Neural crest cell (in vitro differentiated cells): ENCODE measurements at places on chromosomes 5 and 9.

- DNase-seq: no peak
Measured at GRCh38 chr9:128992995-128993394, 35.1 kb downstream of the SH3GLB2 start.

GRCh38 chr5:40233268-40233667 is 446.4 kb upstream of the PTGER4 start:
- no peak for DNase-seq

DNA sequence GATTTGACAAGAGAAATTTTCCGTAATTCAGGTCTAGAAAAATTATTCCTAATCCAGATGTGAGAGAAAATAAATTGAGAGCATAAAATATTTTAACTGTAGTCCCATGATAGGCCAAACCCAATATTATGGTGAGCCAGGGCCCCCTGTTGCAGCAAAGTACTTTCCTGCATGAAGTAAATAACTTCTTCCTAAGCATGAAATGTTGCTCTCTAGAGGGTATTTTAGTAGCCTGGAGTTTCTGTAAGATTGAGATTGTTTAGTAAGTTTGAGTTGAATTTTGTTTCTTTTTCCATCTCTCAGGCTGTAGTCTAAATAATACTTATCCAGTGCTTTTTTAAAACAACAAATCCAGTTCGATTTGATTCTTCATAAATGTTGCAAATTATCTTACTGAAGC is 317.5 kb upstream of the MPDZ start:
- DNase-seq: no peak

DNA sequence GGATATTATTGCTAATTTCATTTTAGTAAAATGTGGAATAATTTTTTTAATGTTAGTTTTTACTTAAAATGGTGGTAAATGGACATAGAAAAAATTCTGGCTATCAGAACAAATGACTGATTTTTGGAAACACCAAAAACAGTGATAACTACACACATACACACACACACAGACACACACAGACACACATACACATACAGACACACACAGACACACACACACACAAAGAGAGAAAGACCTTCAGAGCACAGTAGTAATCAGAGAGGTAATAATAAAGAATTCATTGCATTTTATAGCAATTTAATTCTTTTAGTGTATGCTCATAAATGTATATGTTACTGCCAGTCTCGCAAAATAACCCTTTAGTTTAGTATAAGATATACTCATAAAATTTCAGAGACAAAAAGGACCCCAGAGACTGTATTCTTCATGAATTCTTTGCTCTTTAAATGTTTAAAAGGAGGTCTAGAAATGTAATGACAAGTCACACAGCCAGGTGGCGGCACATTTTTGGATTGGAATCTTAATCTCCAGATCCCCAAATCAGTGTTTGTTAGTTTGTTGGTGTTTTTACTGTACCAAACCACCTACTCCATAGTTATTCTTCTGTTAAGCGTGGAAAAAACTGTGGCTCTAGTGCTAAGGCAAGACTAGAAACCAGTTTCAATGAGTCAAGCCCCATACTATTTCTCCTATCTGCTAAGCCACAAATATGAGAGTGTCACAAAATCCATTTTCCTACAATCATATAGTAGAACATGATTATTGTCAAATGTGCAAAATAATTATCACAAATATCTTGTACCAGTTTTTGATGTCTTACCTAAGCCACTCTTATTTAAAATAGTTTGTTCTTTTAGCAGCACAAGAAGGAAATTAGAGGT is 109.9 kb downstream of the EDIL3 start:
- DNase-seq: peak; percentile 42

DNA sequence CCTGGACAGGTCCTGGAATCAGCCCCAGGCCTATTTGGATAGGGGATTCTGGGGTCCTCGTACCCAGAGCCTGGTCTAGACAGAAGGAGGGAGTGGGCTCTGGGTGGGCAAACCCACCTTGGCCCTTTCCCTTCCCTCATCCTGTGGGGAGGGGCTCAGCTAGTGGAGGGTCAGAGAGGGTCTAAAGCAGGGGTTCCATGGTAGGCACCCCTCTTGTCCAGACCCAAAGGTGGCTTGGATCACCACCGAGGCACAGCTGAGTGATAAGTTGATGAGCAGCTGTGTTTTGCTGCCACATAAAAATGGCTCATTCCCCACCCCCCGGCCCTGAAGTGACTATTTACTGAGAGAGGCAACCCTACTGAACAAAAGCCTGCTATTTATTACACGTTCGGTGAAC is 53.8 kb upstream of the KCNMB1 start:
- DNase-seq: no peak

DNA sequence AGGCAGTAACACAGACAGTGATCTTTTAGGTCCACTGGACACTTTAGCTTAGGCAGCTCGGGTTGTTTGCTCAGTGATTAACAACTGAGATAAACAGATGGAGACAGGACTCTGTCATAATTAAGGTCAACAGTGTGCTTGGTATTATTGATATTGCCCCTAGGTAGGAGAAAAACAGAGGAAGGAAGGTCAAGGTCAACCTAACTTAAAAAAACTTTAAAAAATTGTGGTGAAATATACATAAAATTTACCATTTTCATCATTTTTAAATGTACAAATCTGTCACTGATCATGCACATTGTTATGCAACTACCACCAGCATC is 2.1 kb upstream of the HSPA4 start:
- DNase-seq: no peak

DNA sequence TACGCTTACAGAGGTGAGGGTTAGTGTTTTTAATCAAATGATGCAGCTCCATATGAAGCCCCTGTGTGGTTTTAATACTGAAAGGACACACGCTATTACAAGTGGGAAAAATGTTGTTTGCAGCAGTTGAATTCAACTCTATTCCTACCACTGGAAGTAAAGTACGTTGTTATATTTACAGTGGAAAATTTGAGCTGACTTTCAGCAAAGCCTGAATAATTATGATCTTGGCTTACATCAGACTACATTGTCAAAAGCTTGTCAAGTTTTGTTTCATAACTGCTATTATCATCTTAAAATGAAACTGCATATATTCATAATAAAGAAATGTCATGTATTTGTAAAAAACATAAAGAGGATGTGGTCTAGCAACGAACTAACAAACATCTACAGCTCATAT is 818.5 kb downstream of the SEMA5A start:
- no peak for DNase-seq

- no peak for DNase-seq
Measured at GRCh38 chr9:115006660-115007059, 76.3 kb upstream of the TNFSF8 start.

DNA sequence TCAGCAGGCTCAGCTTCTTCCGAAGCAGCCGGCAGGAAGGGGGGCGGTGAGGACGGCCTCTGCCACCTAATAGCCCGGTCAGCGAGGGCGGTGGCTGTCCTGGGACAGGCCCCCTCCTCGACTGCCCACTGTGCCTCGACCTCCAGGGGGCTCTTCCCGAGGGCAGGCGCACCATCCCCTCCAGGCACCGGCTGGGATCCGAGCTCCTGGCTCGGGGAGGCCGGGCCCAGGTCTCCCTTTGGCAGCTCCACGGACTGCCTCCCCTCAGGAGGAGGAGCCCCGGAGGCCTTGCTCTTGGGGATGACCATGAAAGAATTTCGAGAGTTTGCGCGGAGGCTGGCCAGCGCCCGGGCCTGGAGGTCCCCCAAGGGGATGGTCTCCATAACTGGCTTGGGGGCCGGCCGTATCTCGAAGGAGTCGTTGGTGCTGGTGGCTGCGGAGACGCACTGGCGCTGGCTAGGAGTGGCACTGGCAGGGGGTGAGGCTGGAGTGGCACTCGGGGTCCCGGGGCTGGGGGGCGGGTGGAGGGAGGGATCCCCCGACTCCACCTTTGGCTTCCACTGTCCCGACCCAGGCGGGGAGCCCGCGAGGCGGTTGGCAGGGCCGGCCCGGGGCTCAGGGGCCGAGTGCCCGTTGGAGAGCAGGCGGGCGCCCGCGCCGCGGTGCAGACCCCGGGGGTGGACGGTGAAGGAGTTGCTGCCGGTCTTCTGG is 975 bp downstream of the TPRN start:
- no peak for DNase-seq

DNA sequence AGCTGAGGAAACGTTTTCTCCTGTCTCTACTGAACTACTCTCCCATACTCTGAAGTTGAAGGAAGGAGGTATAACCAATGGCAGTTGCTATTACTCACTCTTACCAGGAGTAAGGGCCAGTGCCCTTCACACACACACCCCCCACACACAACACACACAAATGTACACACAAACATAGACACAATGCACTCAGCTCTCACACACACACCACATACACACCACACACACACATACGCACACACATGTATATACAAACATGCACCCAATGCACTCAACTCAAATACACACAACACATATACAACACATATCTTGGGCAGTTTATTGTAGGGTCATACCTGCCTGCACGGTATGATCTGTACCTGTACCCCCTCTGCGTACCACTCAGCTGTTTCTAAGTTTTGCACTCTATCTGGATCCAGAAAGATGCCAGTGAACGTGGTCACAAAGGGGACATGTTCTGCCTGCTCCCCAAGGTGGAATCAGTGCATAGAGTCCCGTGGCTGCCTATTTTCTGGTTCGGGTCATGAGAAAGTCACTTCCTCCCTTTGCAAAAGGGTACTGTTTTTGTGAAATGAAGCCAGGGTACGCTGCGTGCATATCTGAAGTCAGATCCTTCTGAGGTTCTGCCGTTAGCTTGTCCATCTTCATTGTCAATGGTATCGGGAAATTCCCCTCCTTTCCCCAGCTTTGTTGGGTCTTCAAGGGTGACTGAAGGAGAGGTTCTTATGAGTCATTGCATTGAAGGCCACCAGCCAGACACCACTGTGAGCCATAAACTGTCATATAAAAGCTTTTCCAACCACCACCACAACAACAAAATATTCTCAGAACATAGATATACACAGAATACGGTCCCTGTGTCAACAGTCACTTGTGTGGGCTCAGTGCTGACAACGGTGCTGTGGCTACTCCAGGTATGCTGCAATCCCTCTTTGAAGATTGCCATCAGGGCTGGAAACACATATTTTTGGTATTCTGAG is 131.9 kb downstream of the UGCG start:
- DNase-seq: no peak

DNA sequence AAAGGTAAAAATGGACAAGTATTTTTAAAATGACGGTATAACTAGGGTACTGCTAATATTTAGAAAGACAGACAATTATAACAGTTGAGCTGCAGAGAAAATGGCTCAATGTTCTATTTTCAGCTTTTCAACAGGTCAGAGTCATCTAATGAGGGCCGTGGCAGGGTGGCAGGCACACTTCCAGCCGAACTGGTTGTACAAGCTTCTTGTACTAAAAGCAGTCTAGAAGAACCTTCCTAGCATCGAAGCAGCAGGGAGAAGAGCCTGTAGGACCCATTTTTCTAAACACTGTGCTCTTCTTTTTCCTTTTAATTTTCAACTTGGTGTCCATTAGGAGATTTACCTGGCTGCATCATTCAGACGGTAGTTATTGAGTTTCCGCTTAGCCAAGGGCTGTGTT is 85.6 kb downstream of the SLC28A3 start:
- DNase-seq: no peak

DNA sequence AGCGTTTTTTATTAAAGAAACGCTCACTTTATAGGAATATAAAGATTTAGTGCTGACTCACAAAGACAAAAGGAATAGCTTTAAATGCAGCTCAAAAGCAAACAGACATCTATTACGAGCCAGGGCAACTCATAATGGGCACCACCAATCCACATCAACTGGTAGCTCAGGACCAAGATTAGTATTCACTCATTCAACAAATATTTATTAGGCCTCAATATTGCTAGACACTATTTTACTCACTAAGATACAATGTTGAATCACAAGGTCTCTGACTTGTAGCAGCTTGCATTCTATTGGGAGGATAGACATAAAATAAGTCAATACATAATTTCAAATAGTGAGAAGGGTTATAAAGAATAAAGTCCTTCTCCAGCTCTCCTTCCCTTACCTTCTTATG is 8.0 kb upstream of the MAN2A1 start:
- DNase-seq: no peak
